ENCODE measurements at places on chromosomes 7 and 10. TPM values are rescaled to one million over a fixed set of nuclear protein-coding genes. Genes with fewer than 3 reads are reported as not detected.

- no peak for DNase-seq
Measured at GRCh38 chr7:158351481-158351880, 236.1 kb downstream of the PTPRN2 start.

DNA sequence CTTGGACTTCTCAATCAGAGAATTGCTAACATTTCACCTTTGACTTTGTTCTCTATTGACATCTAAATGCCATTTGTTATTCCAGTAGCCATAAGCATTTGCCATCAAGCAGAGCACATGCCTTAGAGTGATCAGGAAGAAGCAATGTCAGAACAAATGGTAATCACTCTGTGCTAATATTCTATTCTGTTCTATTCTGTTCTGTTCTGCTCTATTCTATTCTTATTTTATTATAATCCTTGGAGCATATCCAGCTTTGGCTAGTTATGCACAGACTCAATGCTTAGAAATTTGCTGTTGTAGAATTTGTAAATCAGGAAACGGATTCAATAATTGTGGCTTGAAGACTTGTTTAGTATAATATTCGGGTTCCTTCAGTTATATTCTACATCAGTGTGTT, 175.4 kb downstream of the EXOC4 start:
- DNase-seq = no peak

DNA sequence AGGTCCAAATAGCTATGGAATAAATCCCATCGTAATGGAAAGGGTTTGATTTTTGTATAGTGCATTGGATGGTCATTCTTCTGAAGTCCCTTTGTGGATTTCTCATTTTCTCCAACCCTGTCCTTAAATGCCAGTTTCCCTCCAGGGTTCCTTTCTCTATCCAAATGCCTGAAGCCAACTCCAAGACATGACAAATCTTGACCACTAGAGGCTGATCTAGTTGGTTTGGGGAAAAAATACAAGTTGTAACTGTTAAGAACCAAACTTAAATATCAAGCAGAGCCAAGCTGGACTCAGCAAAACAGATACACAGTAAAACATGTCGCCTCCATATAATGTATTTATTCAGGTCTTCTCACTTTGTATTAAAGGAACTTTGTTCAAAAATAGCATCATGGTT, 28.7 kb downstream of the FRMD4A start:
- no peak for DNase-seq

DNA sequence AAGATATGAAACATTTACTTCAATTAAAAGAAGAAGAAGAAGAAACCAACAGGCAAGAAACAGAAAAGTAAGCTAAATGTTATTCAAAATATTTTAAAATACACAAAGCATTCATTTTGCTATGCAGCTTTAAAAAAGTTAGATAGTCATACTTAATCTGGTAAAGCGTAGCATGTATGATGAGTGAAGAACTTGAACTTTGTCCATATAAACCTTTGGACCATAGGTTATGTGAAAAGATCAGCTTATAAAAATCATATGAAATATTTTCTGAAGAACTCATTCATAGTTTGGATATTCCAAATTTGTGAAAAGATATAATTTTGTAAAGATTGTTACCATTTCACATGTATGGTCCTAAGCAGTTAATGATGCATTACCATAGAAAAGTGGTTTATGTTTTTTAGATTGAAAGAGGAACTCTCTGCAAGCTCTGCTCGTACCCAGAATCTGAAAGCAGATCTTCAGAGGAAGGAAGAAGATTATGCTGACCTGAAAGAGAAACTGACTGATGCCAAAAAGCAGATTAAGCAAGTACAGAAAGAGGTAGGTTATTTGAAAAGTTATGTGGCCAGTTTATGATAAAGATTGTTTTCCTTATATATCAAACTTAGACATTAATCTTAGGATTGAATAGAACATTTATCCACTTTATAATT, 37.3 kb downstream of the KIF20B start:
- no peak for DNase-seq

DNA sequence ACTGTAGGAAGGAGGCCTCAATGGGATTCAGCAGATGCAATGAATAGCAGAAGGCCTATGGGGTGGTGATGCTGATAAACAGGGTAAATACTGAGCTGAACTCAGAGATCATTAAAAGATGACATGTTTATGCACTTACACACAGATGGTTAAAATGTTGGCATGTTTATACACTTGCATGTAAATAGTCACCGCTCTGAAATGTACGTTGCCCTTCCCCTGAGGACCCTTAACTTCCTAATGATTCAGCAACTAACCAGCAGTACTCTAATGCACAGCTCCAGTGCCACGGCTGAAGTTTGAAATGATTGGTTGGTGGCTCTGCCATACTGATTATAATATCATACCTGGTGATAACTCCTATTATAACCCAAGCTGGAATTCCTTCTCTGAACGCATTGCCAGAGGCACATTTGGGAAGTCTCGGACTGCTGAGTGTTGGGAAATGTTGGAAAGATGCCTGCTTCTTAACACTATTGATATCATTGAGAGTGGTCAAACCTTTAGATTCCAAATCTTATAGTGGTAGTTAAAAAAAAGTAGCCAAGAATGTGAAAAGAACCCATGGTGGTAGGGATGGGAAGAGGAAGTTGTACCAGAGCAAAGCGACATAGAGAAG, 3.7 kb upstream of the CAV1 start:
- no peak for DNase-seq

- DNase-seq = no peak
Measured at GRCh38 chr7:156768698-156769472, 124.1 kb downstream of the LMBR1 start.

GRCh38 chr7:3427957-3428356, 126.9 kb downstream of the SDK1 start:
- DNase-seq = no peak

GRCh38 chr10:93039110-93039509, 21.5 kb upstream of the CYP26C1 start:
- no peak for DNase-seq

- DNase-seq = no peak
Measured at GRCh38 chr10:116324227-116324950, at the start of gene CCDC172. Gene CCDC172, plus strand, starts transcription at chr10:116324448. Its CDS starts 564 bp downstream, at chr10:116325012.

GRCh38 chr10:29634764-29635625, at the start of gene SVIL:
Gene SVIL, minus strand, starts transcription at chr10:29634971. Its CDS starts 79,913 bp downstream, at chr10:29555058.
- peak; percentile 85 for DNase-seq

DNA sequence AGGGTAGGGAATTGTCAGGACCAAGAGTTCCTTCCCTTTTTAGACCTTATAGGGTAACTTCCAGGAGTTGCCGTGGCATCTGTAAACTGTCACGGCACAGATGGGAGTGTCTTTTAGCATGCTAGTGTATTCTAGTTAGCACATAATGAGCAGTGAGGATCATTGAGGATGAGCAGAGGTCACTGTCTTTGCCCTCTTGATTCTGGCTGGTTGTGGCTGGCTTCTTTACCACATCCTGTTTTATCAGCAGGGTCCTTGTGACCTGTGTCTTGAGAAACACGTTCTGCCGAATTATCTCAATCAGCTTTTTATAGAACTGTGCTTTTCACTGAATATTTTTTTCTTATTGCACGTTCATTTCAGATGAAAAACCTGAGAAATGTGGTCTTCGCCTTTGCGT, 41.5 kb downstream of the MINPP1 start:
- peak; percentile 52 for DNase-seq

DNA sequence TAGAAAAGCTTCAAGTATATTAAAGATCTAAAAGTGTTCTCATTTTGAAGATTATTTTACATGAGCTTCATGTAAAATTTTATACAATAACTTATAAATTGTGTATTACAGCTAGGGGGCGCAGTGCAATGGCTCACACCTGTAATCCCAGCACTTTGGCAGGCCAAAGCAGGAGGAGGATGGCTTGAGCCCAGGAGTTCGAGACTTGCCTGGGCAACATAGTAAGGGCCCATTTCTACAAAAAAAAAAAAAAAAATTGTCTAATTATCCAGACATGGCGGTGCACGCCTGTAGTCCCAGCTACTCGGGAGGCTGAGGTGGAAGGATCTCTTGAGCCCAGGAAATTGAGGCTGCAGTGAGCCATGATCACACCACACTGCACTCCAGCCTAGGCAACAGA, 16.6 kb downstream of the ACBD5 start:
- DNase-seq = no peak

- peak; percentile 28 for DNase-seq
Measured at GRCh38 chr10:49363309-49364031, 32.4 kb downstream of the DRGX start.

INMT gene
- 105 TPM for polyA plus RNA-seq

FLNC gene
- 7.8 TPM for polyA plus RNA-seq

TMEM140 gene
- 10.9 TPM for polyA plus RNA-seq
